ENCODE measurements at places on chromosomes 1 and 21.

GRCh38 chr1:107251839-107252238 lies 111.0 kb downstream of the NTNG1 start:
- DNase-seq, result no peak

DNA sequence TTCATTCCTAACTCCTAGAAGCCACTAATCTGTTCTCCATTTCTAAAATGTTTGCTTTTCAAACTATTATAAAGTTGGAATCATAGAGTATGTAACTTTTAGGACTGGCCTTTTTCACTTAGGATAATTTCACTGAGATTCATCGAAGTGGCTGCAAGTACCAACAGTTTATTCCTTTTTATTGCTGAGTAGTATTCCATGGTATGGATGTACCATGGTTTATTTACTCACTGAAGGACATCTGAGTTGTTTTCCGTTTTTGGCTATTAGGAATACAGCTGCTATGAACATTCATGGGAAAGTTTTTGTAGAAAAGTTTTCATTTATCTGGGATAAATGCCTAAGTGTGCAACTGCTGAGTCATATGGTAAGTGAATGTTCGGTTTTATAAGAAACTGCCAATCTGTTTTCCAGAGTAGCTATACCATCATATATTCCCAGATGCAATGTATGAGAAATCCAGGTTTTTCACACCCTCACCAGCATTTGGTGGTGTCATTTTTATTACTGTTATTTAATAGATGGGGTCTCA lies 66.3 kb downstream of the SLC27A3 start:
- DNase-seq, result no peak

- DNase-seq, result no peak
These were observed 122.3 kb upstream of the C1orf105 start for GRCh38 chr1:172298141-172298540.

DNA sequence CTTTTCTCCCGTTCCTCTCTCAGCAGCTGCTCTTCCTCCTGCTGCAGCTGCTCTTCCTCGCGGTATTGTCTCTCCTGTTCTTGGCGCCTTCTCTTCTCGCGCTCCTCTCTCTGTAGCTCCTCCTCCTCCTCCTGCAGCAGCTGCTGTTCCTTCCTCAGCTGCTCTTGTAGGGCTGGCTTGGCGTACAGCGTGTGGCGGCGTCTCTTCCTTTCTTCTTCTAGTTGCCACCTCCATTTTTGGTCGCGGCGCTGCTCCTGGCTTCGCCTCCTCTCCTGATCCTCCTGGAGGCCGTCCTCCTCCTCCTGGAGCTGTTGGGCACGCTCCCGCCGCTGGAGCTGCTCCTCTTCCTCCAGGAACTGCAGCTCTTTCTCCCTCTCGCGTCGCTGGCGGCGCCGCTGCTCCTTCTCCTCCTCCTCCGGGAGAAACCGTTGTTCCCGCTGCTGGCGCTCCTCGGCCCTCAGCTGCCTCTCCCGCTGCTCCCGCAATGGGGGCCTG lies 4.8 kb downstream of the TCHH start:
- no peak for DNase-seq

DNA sequence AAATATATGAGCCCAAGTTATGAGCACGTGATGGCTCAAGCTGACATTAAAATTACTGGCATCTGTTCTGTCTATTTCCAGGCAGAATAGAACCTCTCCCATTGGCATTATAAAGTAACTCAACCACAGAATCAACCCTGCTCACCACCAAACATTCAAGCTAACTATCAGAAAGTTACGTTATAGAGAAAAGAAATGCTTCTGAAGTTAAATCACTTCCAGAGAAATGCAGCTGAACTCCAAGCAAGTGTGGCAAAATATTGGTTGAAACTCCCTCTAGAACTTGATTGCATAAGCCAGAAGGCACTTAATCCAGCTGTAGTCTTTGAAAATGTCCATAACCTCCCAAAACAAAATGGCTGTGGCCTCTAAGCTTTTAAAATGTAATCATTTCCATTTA lies 36.2 kb upstream of the UBE2U start:
- no peak for DNase-seq

DNA sequence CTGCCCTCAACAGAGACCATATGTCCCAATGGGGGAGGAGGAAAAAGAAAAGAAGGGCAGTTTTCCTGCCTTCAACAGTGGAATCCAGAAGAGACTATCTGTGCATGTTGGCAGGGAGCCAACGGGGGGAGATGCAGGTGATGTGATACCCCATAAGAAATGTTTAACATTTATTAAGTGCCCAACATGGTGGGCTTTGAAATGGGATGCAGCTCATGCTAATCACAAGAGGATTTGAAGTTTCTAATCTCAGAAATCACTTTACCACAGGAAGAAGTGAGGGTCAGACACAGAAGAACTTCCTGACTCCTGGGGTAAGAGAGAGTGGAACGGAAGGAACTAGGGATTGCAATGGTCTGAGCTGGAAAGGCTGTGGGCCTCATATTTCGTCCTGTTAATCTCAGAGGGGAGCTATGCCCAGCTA lies 16.2 kb downstream of the CSRP1 start:
- no peak for DNase-seq

DNA sequence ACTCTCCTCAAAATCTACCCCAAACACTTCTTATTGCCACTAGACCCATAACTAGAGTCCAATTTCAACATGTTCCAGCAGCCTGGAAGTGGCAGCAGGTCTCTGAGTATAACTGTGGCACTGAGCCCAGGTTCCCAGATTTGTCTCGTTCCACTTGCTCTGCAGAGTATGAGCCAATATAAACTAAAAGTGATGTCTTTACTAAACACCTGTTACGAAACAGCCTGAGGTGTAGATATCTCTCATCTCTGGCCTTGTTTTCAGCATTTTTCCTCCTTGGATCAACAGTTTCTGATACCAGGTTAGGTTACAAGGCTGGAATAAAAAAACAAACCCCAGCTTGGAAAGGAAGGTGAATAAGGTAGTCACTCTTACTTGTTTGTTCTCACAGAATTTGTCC lies 25.2 kb upstream of the PRDX6 start:
- no peak for DNase-seq

Data from femur (tissue), 1 donor.